ENCODE measurements at places on chromosomes 12 and 14. TPM values are rescaled to one million over a fixed set of nuclear protein-coding genes. Genes with fewer than 3 reads are reported as not detected.
A peak's percentile ranks its signal among the peaks of the same experiment; 100 is the strongest.

GRCh38 chr14:72809063-72809462 lies 84.8 kb downstream of the DPF3 start:
- peak overlapping the region; percentile 36 for H3K27ac ChIP-seq
- no peak for DNase-seq
- H3K4me3 ChIP-seq, result no peak overlapping the region
- no peaks in the 10 kb centered on the region for H3K27me3 ChIP-seq
- peaks cover 10% of the 10 kb centered on the region for H3K4me1 ChIP-seq

DNA sequence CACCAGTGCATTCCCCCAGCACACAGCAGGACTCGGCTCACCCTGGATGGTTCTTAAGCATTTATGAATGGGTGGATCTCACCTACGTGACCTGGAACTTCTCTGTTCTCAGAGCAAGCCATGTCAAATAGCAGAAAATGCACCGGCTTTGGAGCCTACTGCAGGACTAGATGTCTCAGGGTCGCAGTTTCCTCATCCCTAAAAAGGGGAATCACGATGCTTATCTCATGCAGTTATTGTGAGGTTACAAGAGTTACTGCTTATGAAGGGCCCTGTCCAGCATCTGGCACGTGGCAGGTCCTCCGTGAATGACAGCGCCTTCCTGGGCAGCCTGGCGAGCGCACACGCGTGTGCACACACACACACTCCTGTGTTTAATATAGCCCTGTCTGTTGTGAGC lies 128.5 kb downstream of the ETV6 start:
- no peaks in the 10 kb centered on the region for H3K27me3 ChIP-seq
- no peak overlapping the region for H3K4me3 ChIP-seq
- peaks cover 79% of the 10 kb centered on the region for H3K4me1 ChIP-seq

GRCh38 chr12:38477340-38478090 lies 160.9 kb downstream of the ALG10B start:
- DNase-seq, result no peak
- H3K4me3 ChIP-seq, result no peak overlapping the region
- no peak overlapping the region for H3K27ac ChIP-seq
- H3K36me3 ChIP-seq, result no peaks in the 10 kb centered on the region

- H3K27ac ChIP-seq, result no peak overlapping the region
- H3K4me1 ChIP-seq, result peaks cover 8% of the 10 kb centered on the region
- no peak for DNase-seq
- H3K4me3 ChIP-seq, result no peak overlapping the region
Observed at GRCh38 chr12:67595365-67595764, 53.2 kb upstream of the DYRK2 start.

DNA sequence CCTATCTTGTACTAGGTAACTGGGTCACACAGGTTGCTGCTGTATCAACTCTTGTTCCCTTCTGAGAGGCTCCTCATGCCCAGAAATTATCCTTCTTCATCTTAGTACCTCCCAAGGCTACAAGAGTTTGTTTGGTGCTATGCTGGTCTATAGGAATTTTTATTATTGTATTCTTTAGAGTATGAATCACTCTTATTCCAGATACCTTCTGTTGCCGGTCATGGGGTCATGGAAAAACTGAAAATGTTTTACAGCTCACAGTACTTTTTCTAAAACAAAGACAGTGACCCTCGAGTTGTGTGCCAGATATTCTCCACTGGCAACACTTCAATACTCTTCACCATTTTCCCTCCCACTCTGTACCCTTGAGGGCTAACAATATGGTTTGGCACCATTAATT lies 1598.0 kb upstream of the TMEM132C start:
- H3K4me3 ChIP-seq, result no peak overlapping the region
- no peaks in the 10 kb centered on the region for H3K36me3 ChIP-seq
- no peak overlapping the region for H3K27ac ChIP-seq
- no peaks in the 10 kb centered on the region for H3K27me3 ChIP-seq
- peaks cover 10% of the 10 kb centered on the region for H3K4me1 ChIP-seq

GRCh38 chr14:77119851-77120250 lies 21.7 kb downstream of the ZDHHC22 start:
- no peak overlapping the region for H3K27ac ChIP-seq
- no peak for DNase-seq
- H3K4me3 ChIP-seq, result no peak overlapping the region

- no peaks in the 10 kb centered on the region for H3K27me3 ChIP-seq
- H3K4me1 ChIP-seq, result no peaks in the 10 kb centered on the region
- no peak overlapping the region for H3K27ac ChIP-seq
- H3K36me3 ChIP-seq, result no peaks in the 10 kb centered on the region
Observed at GRCh38 chr14:29390081-29390832, 537.4 kb downstream of the PRKD1 start.

- no peaks in the 10 kb centered on the region for H3K4me1 ChIP-seq
- no peak for DNase-seq
- H3K4me3 ChIP-seq, result no peak overlapping the region
Observed at GRCh38 chr14:92768795-92769194, 20.4 kb upstream of the LGMN start.

DNA sequence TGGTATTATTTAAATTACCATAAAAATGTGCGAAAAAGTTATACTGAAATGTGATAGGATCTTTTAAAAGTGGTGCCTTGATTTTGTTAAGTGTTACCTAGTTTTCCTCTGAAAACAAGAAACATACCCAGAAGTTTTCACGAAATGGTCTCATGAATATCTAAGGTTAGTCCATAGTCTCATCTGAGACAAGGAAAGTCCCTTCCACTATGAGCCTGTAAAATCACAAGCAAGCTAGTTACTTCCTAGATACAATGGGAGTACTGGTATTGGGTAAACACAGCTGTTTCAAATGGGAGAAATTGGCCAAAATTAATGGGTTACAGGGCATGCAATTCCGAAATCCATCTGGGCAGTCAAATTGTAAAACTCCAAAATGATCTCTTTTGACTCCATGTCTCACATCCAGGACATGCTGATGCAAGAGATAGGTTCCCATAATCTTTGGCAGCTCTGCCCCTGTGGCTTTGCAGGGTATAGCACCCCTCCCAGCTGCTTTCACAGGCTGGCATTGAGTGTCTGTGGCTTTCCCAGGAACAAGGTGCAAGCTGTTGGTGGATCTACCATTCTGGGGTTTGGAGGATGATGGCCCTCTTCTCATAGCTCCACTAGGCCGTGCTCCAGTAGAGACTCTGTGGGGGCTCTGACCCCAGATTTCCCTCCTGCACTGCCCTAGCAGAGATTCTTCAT lies 271.4 kb downstream of the NAV3 start:
- no peak for DNase-seq
- no peak overlapping the region for H3K27ac ChIP-seq
- no peaks in the 10 kb centered on the region for H3K36me3 ChIP-seq

DNA sequence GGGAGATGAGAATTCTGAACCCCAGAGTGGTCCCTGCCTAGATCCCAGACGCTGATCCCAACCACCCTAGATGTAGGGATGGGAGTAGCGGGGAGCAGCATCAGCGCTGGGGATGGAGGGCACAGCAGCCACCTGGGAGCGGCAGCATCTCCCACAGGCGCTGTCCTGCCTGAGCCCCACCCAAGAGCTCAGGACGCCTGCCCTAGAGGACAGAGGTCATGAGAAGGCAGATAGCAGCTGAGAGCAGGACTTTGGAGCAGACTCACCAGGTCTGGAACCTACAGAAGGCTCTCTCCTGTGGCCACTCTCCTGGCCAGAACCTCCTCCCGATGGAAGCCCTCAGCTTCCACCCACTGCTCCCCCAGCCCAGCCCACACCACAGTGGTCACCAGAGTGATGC lies 7.2 kb downstream of the CCDC85C start:
- DNase-seq, result no peak
- H3K4me3 ChIP-seq, result no peak overlapping the region
- H3K36me3 ChIP-seq, result no peaks in the 10 kb centered on the region
- no peaks in the 10 kb centered on the region for H3K27me3 ChIP-seq
- H3K4me1 ChIP-seq, result peaks cover 98% of the 10 kb centered on the region
- H3K27ac ChIP-seq, result peak overlapping the region; percentile 95

- no peaks in the 10 kb centered on the region for H3K36me3 ChIP-seq
- H3K27ac ChIP-seq, result no peak overlapping the region
- no peaks in the 10 kb centered on the region for H3K27me3 ChIP-seq
- H3K4me3 ChIP-seq, result no peak overlapping the region
- H3K4me1 ChIP-seq, result no peaks in the 10 kb centered on the region
Observed at GRCh38 chr12:76237086-76237701, 111.0 kb downstream of the BBS10 start.

GRCh38 chr12:26338586-26339572 lies 143.5 kb downstream of the SSPN start:
- H3K36me3 ChIP-seq, result peaks cover 40% of the 10 kb centered on the region
- DNase-seq, result no peak
- no peak overlapping the region for H3K4me3 ChIP-seq
- H3K27ac ChIP-seq, result no peak overlapping the region

- no peaks in the 10 kb centered on the region for H3K27me3 ChIP-seq
- no peak overlapping the region for H3K4me3 ChIP-seq
- DNase-seq, result no peak
- peaks cover 18% of the 10 kb centered on the region for H3K4me1 ChIP-seq
- H3K36me3 ChIP-seq, result peaks cover 14% of the 10 kb centered on the region
Observed at GRCh38 chr12:4607056-4607455, 41.8 kb downstream of the AKAP3 start.

DNA sequence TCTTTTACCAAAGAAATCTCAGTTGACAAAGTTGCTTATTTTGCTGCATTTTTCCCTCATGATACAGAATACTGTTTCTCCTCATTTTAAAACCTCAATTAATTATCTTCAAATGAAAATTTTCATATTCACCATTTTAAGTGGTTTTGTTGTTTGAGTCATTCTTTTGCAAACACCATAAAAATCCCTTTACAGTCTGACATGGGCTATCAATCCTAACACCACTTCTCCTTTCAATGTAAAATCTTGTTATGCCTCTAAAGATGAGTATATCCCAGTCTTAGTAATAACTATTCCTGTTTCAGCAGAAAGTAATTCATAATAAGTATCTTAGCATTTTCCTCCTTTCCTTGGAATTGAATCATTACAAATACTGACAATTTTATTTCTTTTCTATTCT lies 192.2 kb downstream of the SYT1 start:
- H3K4me3 ChIP-seq, result no peak overlapping the region
- H3K27ac ChIP-seq, result no peak overlapping the region
- H3K36me3 ChIP-seq, result no peaks in the 10 kb centered on the region
- H3K27me3 ChIP-seq, result no peaks in the 10 kb centered on the region

- H3K36me3 ChIP-seq, result no peaks in the 10 kb centered on the region
- H3K4me1 ChIP-seq, result no peaks in the 10 kb centered on the region
- DNase-seq, result no peak
- no peaks in the 10 kb centered on the region for H3K27me3 ChIP-seq
Observed at GRCh38 chr12:89390802-89391673, 38.7 kb upstream of the DUSP6 start.

GRCh38 chr12:77847680-77848431 lies 17.2 kb downstream of the NAV3 start:
- H3K27ac ChIP-seq, result peak overlapping the region; percentile 54
- H3K27me3 ChIP-seq, result no peaks in the 10 kb centered on the region
- no peaks in the 10 kb centered on the region for H3K36me3 ChIP-seq
- H3K4me1 ChIP-seq, result peaks cover 18% of the 10 kb centered on the region
- DNase-seq, result no peak
- no peak overlapping the region for H3K4me3 ChIP-seq

DNA sequence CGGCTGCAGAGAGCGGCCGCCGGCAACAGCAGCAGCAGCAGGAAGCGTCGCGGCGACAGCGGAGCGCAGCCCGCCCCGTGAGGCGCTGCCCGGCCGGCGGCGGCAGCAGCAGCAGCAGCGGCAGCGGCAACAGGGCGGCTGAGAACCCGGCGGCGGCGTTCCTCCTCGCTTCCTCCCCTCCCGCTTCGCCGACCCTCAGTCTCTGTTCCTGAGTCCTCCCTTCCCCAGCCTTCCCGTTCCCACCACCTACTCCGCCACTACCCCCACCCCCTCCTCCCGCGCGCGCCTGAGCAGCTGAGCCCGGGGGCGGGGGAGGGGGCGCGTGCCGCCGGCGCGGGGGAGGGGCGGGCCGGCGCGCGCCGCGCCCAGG lies 310 bp downstream of the BICDL1 start:
- H3K36me3 ChIP-seq, result no peaks in the 10 kb centered on the region
- H3K27ac ChIP-seq, result no peak overlapping the region
- DNase-seq, result no peak

- H3K36me3 ChIP-seq, result no peaks in the 10 kb centered on the region
- no peak overlapping the region for H3K27ac ChIP-seq
- no peak for DNase-seq
- H3K27me3 ChIP-seq, result no peaks in the 10 kb centered on the region
Observed at GRCh38 chr12:30700216-30700900, 4.7 kb upstream of the IPO8 start.

- no peak for DNase-seq
- no peaks in the 10 kb centered on the region for H3K27me3 ChIP-seq
- H3K27ac ChIP-seq, result no peak overlapping the region
- H3K36me3 ChIP-seq, result no peaks in the 10 kb centered on the region
- H3K4me1 ChIP-seq, result no peaks in the 10 kb centered on the region
- H3K4me3 ChIP-seq, result no peak overlapping the region
Observed at GRCh38 chr12:8644345-8645248, 18.0 kb downstream of the MFAP5 start.

DNA sequence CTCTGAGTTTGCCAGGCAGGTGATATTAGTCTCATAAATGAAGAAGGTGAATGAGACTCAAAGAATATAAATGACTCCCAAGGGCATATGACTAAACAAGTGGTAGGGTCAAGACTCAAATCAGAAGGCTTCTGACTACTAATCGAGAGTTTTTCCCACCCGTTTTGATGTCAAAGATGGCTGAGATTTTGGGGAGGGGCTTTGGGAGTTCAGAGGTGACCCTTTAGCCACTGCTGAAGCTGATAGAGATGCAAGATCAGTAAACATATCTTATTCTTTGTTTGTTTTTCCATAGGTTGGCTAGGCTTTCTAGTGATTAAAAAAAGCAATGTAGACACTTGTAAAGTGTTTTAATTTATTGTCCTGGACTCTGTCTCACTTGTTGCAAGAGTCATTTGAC lies 239.6 kb upstream of the PLEKHG7 start:
- no peaks in the 10 kb centered on the region for H3K27me3 ChIP-seq
- H3K27ac ChIP-seq, result no peak overlapping the region
- peaks cover 17% of the 10 kb centered on the region for H3K4me1 ChIP-seq
- no peak for DNase-seq

Gene SMOC1
- not detected for total RNA-seq

Gene HCAR2
- not detected for total RNA-seq

Gene KRT5
- total RNA-seq, result 0.36 TPM

Gene ARF6
- 37.4 TPM for total RNA-seq

Gene KCNA1
- 2.4 TPM for total RNA-seq

Gene SYCP3
- total RNA-seq, result 0.14 TPM

Gene LHX5
- not detected for total RNA-seq

Gene HCAR3
- not detected for total RNA-seq

Gene CCDC196
- total RNA-seq, result not detected

Gene ITGB7
- total RNA-seq, result 1.2 TPM

Gene GPR137C
- 0.55 TPM for total RNA-seq
